Kidney (tissue), 22 donors: ENCODE measurements at places on chromosomes 3 and 15.

GRCh38 chr3:147925272-147925671 lies 516.1 kb downstream of the ZIC1 start:
- no peak for DNase-seq

DNA sequence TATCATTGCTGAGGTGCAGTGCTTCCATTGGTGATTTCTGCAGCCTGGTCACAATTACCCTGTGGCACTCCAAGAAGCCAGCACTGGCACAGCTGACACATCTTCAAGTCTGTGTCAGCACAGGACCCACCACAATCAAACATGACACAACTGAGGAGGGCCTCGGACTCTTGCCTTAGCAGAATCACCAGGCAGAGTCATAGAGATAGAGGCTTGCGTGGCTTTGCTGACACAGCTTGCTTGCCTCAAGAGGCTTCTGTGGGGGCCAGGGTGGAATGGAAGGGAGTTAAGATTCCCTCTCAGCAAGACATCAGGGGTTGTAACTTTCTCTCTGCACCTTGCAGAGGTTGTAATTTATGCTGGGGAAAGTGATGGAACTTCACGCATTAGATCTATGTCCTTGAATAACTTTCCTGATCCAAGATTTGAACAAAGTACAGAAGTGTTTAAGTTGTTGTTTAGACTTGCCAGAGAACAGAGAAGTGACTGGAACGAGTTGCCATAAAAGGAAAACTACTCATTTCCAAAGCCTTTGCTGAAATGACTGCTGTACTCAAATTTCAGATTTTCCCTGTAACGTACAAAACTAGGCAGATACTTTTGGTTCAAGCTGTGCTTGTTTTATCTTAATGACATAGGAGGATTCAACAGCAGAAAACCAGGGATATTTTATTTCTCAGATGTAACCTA lies 170.7 kb downstream of the DIPK2A start:
- no peak for DNase-seq

- no peak for DNase-seq
Measured at GRCh38 chr15:100931143-100931890, 12.2 kb downstream of the LRRK1 start.

DNA sequence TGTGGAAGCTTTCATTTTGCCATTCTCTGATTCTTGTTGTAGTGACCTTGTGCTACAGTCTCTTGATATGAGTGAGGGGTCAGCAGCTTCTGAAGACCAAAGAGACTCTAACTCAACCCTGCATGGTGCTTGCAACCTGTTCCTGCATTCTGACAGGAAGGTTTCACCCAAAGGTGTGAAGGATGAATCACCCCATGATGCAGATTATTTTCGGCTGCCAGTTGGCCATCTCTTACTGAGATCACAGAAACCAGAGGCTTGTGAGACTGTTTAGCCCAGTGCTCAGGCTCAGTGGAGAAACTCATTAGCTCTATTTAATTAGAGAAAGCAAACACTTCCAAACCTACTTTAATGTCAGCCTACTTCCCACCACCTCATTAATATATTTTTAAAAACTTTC lies 29.2 kb upstream of the TPRG1 start:
- DNase-seq = no peak

GRCh38 chr3:25313286-25313685 lies 114.8 kb upstream of the RARB start:
- DNase-seq = no peak

DNA sequence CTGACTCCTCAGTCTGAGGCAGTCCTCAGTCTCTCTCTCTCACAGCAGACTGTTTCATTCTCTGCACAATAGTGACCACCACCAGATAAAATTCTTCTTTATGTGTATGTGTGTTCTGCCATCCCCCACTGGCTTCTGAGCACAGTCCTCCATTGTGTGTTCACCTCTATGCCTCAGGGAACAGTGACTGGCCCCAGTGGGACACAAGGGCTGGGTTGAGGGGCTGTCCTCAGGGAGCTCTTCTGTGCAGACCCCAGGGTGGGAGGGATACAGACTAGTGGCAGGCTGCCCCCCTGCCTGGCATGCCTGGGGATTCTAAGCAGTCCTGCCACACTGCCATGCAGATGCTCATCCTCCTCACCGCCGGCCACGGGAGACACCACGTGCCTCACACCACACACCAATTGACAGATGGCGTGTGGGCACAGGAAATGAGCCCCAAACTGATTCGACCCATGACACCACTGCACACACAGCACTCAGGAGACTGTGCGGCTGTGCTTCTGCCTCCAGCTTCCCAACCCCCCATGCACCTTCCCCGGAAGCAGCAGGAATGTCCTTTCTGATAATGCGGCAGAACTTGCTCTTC lies 237.6 kb upstream of the CHRNA7 start:
- no peak for DNase-seq

GRCh38 chr3:149581681-149582370 lies 76.0 kb downstream of the WWTR1 start:
- DNase-seq = no peak

DNA sequence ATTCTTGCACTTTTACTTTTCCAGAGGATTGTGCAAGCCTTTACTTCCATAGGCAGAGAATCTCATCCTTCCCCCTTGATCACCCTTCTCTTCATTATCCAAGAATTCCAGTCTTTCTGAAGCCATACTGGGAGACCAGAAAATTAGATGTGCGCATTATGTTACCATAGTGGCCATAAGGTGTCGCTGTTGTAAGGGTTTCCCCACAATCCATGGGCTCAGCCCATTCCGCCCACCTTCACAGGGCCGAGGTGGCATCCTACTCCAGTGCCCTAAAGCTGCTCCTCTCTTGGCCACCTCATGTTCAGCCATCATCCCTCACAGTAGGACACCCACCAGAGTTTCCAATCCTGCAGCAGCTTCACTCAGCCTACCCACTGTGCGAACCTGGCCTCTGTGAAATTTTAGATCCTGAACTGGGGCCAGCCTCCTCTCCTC lies 35.0 kb downstream of the CTSH start:
- no peak for DNase-seq

- DNase-seq = no peak
Measured at GRCh38 chr3:102215166-102215565, 219.6 kb upstream of the ZPLD1 start.

DNA sequence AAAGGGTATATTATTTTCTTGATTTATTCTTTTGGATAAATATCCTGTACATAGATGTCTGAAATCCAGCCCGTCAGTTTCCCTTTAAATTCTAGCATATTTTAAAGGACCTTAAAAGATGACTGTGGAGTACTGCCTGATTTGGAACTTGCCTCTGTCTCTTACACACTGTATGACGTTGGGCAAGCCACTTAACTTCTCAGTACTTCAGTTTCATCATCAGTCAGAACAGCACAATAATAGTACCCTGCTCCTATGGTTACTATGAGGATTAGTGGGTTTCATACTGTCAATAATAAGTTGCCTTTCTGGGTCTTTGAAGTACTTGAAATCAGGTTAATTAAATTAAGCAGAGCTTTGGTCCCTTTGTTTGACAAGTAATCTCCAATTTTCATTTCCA lies 374.3 kb downstream of the TIGIT start:
- DNase-seq = no peak

DNA sequence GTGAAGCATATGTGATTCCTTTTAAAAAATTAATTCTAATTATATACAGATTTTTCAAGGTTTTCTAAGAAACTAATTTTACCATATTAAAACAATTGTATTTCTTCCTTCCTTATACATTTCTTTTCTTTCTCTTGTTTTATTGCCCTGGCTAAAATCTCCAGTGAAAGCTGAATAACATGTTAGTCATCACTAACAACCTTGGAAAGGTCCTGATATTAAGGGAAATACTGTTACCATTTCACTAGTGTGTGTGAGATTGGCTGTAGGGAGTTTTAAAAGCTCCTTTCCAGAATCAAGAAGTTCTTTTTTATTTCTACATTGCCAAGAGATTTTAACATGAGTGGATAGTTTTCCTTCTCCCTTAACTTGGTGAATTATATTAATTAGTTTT lies 229.7 kb upstream of the EIF1B start:
- DNase-seq = no peak

- no peak for DNase-seq
Measured at GRCh38 chr15:90075420-90076289, 26.6 kb downstream of the IDH2 start.
